ENCODE measurements at places on chromosomes 1 and 21. TPM values are rescaled to one million over a fixed set of nuclear protein-coding genes. Genes with fewer than 3 reads are reported as not detected.

- DNase-seq: no peak
Measured at GRCh38 chr1:50333595-50333974, 89.7 kb downstream of the DMRTA2 start.

C1QC gene
- 224 TPM for total RNA-seq

EDARADD gene
- total RNA-seq: 0.24 TPM

DNA sequence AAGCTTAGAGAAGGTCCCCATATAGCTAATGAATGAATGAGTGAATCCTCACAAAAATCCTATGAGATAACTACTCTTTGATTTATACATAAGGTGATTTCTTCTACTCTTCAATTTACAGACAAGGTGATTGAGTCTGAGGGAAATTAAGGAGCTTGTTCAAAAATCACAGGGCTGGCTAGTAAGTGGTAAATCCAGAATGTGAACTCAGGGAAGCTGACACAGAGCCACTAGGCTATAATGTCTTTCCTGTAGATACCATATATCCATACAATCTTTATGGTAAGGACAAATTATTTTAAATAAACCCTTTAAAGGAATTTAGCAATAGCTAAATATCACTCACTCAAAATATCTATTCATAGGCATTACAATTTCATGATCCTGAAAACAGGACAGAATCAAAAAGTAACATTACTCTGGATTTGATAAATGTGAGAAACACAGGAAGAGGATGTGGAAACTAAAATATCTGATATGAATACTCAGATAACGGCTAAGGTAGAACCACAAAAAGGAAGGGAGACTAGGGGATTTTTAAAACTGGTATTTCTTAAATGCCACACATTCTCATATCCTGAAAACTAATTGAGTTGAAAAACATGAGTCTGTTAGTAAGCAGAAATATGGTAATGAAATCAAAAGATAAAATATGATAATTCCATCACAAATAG is 108.2 kb downstream of the NBPF12 start:
- no peak for DNase-seq

Measured in omental fat pad (tissue), 4 donors.